ENCODE measurements at places on chromosomes 1 and 21. TPM values are rescaled to one million over a fixed set of nuclear protein-coding genes. Genes with fewer than 3 reads are reported as not detected.

The PRAMEF18 gene
- total RNA-seq: not detected

The DIPK1A gene
- 1.8 TPM for total RNA-seq

The ACTN2 gene
- total RNA-seq: 0.52 TPM

DNA sequence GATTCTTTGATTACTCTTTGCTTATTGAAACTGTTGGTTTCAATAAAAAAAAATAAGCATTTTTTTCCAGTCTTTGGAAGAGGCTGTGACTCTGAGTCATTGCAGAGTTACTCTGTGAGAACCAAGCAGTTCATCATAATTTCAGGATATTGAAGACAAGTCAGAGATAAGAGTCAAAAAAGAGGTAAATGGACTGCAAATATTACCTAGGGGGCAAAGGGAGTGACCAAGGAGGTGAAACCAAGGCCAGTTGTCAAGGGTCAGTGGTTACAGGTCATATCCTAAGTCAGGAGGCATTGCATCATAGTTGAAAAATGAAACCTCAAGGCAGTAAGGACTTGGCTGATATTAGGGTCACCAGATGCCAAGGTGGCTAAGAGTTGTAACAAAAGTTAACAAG lies 597.1 kb upstream of the USP24 start:
- no peak for DNase-seq

GRCh38 chr1:179264507-179264906 lies 29.1 kb upstream of the SOAT1 start:
- DNase-seq: no peak
